T-helper 1 cell (primary cell): ENCODE measurements at places on chromosomes 5 and 9.

- no peak for DNase-seq
Measured at GRCh38 chr5:10620346-10620745, 56.5 kb downstream of the ANKRD33B start.

- no peak for DNase-seq
Measured at GRCh38 chr5:109328626-109329025, 81.1 kb downstream of the PJA2 start.

GRCh38 chr9:112333639-112334431 is 416 bp upstream of the PTBP3 start:
- peak; percentile 94 for DNase-seq

DNA sequence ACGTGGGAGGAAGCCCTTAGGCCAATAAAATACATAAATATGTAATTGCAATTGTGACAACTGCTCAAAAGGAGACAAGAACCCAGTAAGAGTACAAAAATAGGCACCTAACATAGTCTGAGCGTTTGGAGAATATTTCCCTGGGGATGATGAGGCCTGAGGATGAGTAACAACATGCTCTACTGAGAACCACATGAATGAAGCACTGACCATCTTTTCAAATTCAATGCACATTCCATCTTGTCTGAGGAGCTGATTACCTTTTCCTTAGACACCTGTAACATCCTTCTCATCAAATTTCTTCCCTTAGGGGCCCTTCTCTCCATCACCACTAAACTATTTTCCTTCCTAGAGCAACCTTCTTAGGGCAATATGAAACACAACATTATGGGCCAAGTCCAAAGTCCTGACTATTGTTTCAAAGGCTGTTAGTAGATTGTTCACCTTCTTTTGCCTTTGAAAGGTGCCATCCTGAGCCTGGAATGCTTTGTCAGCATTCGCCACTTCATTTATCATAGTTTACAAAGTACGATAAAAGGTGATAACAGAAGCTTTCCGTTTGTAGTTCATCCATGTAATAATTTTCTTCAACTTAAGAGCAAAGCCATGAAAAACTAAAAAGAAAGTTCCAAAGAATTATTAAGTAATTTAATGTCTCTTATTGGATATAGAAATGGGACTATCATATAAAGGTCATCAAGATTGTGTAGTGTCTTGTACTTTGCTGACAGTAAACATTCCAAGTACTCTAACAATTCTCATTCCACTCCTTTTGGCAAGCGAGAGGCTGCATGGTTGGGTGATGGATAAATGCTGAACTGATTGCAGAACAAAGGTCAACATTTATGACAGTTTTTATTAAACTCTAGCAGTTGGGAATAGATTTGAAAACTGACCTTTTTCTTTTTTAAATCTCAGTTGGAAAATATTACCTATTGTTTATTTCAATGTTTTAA is 471.3 kb downstream of the PDE4D start:
- no peak for DNase-seq

DNA sequence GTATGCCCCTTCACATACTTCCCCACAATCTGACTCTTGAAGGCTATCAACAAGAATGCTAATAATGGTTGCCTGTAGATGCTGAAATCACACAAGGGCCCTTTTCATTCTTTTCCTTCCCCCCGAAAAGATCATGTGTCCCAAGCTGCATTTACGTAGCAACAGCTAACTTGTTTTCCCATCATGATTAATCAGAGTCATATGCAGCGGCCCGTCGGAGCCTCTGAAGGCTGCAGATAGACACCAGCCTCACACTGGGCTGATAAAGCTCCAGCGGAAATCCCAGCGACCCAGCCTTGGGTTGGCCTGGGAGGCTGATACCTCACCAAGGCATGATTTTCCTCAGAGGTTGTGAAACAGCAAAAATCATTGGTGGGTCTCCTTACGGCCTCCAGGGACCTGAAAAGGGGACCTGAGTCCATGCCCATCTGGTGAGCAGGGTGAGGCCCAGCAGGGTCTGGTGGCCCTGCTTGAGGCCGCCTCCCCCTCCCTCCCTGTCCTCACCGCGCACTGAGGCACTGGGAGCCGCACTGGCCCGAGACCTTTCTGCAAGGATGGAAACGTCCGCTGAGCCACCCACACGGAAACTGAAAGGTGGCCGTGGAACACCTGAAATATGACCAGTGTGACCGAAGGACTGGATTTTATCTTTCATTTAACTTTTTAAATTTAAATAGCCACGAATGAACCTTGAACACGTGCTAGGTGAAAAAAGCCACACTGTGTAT is 114.2 kb upstream of the PHYKPL start:
- DNase-seq: no peak

GRCh38 chr9:31137176-31138160 is 1247.0 kb upstream of the ACO1 start:
- no peak for DNase-seq

- no peak for DNase-seq
Measured at GRCh38 chr9:85737671-85738070, 4.1 kb downstream of the AGTPBP1 start.

DNA sequence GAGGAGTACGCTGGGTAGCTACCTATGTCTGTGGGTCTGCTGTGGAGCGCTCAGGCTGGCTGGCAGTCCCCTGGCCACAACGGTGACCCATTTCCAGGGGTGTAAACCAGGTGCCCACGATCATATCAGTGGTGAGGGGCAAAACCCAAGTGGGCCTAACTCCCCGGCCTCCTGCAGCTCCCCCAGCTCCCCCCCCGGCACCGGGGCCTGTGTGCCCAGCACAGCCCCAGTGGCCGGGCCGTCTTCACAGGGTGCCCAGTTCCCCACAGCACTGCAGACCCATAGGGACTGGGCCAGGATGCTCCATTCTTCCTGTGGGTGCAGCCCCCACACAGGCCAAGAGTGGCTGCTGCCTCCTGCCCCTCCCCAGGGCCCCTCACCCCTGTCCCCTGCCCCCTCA is 958 bp upstream of the LCN8 start:
- no peak for DNase-seq

GRCh38 chr5:126449751-126450271 is 26.6 kb downstream of the GRAMD2B start:
- peak; percentile 24 for DNase-seq

DNA sequence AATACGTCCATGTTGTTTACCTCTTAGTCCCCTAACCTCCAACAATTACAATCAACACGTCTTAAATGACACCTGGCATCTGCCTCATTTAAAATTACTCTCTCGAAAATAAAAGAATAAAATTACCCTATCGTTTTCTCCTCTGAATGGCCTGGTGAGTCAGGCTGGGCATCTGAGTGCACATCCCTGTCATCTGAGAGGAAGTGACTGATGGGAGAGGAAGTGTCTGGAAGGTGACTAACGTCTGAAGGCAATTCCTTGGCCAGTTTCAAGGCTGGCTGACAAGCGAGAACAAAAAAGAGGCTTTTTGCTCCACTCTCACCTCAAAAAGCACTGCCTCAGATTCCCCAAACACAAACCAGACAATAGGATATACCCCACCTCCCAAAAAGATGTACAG is 57.7 kb downstream of the MAPKAP1 start:
- DNase-seq: no peak

DNA sequence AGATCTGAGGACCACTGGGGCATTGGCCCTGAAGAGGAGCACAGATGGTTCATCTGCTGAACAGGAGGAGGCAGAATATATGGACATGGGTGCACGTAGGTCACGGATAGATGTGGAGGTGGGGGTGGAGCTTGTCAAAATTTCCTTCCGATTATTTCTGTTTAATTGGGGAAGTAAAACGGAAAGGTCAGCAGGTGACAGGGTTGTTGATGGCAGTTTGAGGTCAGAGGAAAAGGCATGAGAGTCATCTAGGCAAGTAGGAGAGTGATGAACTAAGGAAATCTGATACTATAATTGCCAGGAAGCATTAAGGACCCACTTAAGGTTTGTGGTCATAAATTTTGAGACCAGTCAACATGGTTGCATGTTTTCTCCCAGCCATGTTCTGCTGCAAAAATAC is 8.4 kb upstream of the FAM81B start:
- DNase-seq: no peak

DNA sequence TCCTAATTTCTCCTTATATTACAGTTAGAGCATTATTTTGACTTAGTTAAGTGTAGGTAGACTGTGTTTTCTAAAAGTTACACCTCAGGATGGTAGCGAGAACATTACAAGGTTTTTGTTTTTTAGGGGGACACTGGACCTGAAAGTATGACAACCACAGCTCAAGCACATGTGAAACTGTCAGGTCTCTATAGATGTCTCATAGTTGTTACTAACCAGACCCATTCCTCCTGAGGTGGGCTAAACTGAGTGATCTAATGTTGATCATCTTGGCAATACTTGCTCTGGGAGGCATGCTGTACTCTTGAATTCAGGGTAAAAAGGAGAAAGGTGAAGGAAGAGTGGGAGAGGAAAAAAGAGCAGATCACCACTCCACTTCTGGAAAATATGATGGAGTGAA is 196.6 kb upstream of the RASEF start:
- DNase-seq: no peak

- no peak for DNase-seq
Measured at GRCh38 chr5:116442931-116443551, 131.6 kb downstream of the SEMA6A start.

- no peak for DNase-seq
Measured at GRCh38 chr9:14957109-14957508, 46.9 kb upstream of the FREM1 start.

- DNase-seq: no peak
Measured at GRCh38 chr9:650362-650761, 191.1 kb upstream of the DMRT1 start.

DNA sequence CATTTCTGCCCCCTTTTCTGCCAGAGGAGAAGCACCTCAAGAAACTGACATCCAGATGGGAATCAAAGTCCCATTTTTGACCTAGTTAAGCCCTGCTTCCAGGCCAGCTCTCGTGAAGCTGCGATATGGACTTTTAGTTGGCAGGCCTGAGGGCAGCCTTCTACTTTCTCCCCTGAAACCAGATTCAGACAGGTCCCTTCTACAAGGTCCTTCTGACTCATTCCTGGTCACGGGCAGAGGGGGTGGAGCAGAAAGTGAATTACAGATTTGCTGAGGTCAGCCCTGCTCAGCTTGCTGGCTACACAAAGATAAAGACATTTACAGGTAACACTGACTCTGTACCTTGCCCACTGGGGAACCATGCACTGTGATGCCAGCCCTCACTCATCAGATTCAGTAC is 52.8 kb upstream of the TUT7 start:
- no peak for DNase-seq

GRCh38 chr9:5897851-5898250 is 7.2 kb downstream of the MLANA start:
- no peak for DNase-seq

- no peak for DNase-seq
Measured at GRCh38 chr5:175325681-175326080, 118.3 kb downstream of the DRD1 start.

DNA sequence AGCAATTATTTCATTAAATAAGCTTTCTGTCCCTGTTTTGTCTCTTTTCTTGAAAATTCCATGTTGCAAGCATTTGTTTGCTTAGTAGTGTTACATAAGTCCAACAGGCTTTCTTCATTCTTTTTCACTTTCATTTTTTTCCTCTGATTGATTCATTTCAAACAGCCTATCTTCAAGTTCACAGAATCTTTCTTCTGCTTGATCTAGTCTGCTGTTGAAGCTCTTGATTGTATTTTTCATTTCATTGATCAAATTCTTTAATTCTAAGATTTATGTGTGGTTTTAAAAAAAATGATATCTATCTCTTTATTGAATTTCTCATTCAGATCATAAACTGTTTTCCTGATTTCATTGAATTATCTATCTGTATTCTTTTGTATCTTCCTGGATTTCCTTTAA is 20.4 kb upstream of the NFIL3 start:
- no peak for DNase-seq

- DNase-seq: no peak
Measured at GRCh38 chr9:37030611-37030939, 3.5 kb downstream of the PAX5 start.

DNA sequence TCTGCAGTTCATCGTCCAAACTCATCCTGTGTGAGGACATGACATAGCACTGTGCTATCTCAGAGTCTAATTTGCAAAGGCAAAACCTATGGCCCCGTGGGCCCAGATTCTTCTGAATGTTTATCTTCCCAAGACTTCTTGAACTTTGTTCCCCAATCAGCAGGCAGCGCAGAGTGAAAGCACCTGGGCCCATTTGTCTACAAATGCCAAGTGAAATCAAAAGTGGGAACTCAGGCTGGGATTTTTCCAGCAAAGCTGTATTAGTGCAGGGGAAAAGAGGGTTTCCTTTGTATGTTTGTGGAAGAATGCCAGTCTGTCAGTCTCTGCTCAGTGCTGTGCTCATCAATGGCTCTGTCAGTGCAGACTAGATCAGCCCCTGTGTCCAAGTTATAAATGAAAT is 55.8 kb downstream of the FOXD1 start:
- no peak for DNase-seq

GRCh38 chr9:33633636-33634035 is 109.6 kb downstream of the ANKRD18B start:
- no peak for DNase-seq

GRCh38 chr9:107749787-107750444 is 260.3 kb upstream of the KLF4 start:
- no peak for DNase-seq

DNA sequence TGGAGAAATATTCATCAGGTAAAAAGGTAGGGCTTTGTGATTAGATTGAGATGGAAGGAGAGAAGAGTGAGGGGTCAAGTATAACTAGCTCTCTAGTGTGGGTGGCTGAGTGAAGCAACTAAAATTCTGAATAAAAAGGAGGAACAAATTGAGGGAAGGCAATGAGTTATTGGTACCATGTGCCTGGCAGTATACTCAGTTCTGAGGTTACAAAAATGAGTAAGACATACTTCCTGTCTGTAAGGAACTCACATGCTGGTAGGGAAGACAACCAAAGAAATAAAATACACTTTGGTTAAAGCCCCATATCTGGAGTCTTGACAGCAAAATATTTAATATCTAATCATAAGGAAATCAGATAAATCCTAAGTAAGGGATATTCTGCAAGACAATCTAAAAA is 476.8 kb upstream of the C9orf72 start:
- no peak for DNase-seq

DNA sequence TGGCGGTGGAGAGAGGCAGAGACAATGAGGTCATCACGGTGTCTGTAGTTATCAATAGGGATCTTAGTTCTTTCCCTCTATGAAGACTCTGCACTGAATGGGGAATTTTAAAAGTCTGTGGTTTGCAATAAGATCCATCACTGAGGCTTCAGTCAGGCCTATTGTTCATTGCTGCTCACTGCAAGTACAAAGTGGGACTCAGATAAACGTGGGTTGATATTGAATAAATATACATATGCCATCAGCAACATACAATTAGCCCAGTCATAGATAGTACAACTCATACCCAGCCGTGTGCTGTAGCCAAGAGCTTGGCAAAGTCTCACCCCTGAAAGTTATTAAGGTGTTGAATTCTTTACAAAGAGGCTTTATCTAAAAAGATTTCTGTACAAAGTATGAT is 88.4 kb downstream of the ENC1 start:
- no peak for DNase-seq

- DNase-seq: peak; percentile 43
Measured at GRCh38 chr9:4298255-4299004, 1.4 kb downstream of the GLIS3 start.

DNA sequence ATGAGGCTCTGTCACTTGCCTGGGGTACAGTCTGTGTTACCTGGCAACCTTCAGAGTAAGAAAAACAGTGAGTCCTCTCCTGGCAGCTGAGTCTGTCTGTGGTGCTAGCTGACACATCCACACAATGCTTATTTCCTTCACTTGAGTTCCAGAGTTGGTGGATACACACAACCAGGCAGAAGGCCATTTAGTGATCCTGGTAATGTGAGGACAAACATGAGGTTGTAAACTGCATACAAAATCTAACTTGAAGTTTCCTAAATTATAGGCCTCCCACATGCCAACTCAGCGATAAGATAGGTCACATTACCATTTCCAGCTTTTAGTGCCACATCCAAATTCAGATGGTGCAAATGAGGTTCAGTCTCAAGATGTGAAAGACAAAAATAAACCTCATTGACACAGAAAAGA is 125.5 kb downstream of the DCP2 start:
- DNase-seq: no peak
